Femur (tissue), 1 donor: ENCODE measurements at places on chromosomes 7 and 10.

- no peak for DNase-seq
Observed at GRCh38 chr10:60099998-60100747, 193.8 kb upstream of the CCDC6 start.

GRCh38 chr10:124151466-124152095, 58.2 kb upstream of the CHST15 start:
- no peak for DNase-seq

- no peak for DNase-seq
Observed at GRCh38 chr7:151804756-151805155, 72.2 kb downstream of the PRKAG2 start.

- DNase-seq, result peak; percentile 78
Observed at GRCh38 chr10:100338434-100339036, 8.5 kb upstream of the SCD start.

- DNase-seq, result no peak
Observed at GRCh38 chr7:152328234-152328633, 107.6 kb downstream of the KMT2C start.

DNA sequence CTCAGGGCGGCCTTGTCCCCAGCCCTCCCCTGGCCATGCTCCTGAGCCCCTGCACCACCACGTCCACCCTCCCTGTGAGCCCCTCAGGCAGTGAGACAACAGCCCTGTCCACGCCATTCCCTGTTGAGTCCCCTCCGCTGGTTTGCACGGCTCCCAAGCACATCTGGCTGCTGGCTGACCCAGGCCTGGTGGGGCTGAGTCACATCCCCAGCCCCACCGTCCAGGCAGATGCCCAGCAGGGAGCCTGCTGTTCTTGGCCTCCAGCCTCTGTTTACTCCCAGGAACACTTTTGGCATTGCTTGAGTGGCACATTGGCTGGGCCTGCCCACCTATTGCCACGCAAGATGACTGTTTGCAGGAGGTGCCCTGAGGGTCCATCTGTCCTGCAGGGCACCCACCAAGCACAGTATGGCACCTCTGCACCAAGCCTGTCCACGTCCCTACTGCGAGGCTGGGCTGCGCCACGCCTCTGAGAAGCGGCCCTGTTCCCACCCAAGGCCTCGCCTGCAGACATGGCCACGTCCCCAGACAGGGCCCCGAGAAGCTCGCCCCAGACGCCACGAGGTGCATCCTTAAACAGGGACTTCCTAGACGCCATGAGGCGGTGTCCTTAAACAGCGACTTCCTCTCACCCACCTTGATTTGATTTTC, 48.4 kb upstream of the INPP5A start:
- peak; percentile 15 for DNase-seq

- DNase-seq, result no peak
Observed at GRCh38 chr10:78721231-78721630, 347.5 kb upstream of the ZMIZ1 start.

DNA sequence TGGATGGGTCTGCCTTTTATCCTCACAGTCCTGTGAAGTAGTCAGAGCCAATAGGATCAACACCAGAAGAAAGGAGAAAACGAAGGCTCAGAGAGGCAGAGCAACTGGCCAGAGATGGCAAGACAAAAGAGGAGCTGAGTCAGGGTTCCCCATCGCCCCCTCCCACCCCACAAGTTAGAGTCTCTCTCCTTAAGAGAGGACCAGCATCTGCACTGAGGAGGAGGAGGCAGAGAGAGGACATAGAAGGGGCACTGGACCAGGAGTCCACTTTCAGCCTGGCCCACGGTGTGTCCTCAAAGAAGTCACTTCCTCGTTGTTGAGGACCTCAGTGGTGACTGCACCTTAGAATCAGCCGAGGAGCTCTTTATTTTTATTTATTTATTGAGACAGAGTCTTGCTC, 11.6 kb downstream of the SPOCK2 start:
- DNase-seq, result no peak

- no peak for DNase-seq
Observed at GRCh38 chr10:5334196-5334880, 30.4 kb upstream of the UCN3 start.

- DNase-seq, result no peak
Observed at GRCh38 chr7:80552031-80552694, 40.3 kb upstream of the GNAT3 start.

DNA sequence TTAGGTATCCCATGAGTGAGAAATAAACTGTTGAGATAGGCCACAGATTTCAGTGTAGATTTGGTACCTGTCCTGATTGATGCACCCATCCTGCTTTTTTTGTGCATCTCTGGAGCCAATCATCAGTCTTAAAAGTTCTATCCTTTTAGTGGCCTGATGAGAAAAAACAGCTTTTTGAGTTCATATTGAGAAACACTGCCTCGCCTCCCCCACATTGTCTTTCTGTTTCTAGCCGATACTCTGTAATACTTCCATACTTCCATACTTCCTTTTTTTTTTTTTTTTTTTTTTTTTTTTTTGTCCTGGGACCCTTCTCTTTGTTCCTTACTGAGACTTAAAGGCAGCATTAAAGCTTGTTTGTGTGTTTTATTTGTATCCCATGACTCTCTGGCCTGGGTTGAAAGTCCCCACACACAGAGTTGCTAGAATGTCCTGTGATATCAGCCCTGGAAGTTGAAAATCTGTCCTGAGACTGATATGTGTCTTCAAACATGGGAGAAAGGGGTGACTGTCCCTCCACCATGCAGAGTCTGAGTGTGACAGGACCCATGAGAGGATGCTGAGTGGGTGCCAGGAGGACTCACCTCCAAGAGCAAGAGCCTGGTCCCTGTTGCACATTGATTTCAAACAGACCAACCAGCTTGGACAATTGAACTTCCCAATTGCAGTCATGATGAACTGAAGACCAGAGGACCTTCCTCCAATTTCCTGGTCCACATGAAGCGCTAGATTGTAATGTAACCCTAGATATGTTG, 5.7 kb downstream of the ZNF22 start:
- DNase-seq, result no peak

- DNase-seq, result no peak
Observed at GRCh38 chr7:55081068-55081467, 62.3 kb downstream of the EGFR start.

GRCh38 chr10:69584624-69585023, 11.4 kb upstream of the NEUROG3 start:
- DNase-seq, result no peak
